ENCODE measurements at places on chromosomes 4 and X. TPM values are rescaled to one million over a fixed set of nuclear protein-coding genes. Genes with fewer than 3 reads are reported as not detected.

TCEAL7 gene
- total RNA-seq: 10.6 TPM

TCEAL5 gene
- total RNA-seq: not detected

P2RY8 gene
- not detected for total RNA-seq

HSFX2 gene
- total RNA-seq: not detected

F8A3 gene
- total RNA-seq: 3.9 TPM

HPF1 gene
- total RNA-seq: 15.3 TPM

CORIN gene
- total RNA-seq: not detected

C4orf51 gene
- total RNA-seq: not detected

CITED1 gene
- total RNA-seq: not detected

LPAR4 gene
- not detected for total RNA-seq

MAGEB1 gene
- not detected for total RNA-seq

CCDC110 gene
- 0.39 TPM for total RNA-seq

FOXR2 gene
- total RNA-seq: not detected

XAGE1A gene
- total RNA-seq: not detected

TLR2 gene
- under 0.01 TPM for total RNA-seq

CDX4 gene
- total RNA-seq: not detected

MAGEA3 gene
- not detected for total RNA-seq

SAT1 gene
- total RNA-seq: 110 TPM

ZIC3 gene
- not detected for total RNA-seq

HTN1 gene
- total RNA-seq: not detected

DGAT2L6 gene
- total RNA-seq: not detected

SHROOM4 gene
- total RNA-seq: 8.2 TPM

CYTL1 gene
- total RNA-seq: not detected

FDCSP gene
- total RNA-seq: not detected

DCAF4L1 gene
- total RNA-seq: 0.11 TPM

TCEAL4 gene
- total RNA-seq: 63.4 TPM

OCIAD2 gene
- total RNA-seq: 68.3 TPM

DCAF16 gene
- 24.7 TPM for total RNA-seq

TMEM271 gene
- not detected for total RNA-seq

PAGE1 gene
- not detected for total RNA-seq

BEND4 gene
- total RNA-seq: not detected

ZFP92 gene
- total RNA-seq: not detected

MAGEB10 gene
- not detected for total RNA-seq

NSDHL gene
- total RNA-seq: 22.8 TPM

RTL9 gene
- total RNA-seq: under 0.01 TPM

SAGE1 gene
- total RNA-seq: not detected

ACSL1 gene
- 245 TPM for total RNA-seq

C4orf50 gene
- total RNA-seq: under 0.01 TPM

MAGEC1 gene
- not detected for total RNA-seq

GC gene
- total RNA-seq: not detected

RAI2 gene
- total RNA-seq: not detected

GLRA2 gene
- total RNA-seq: not detected

BMPR1B gene
- 3.1 TPM for total RNA-seq

AMTN gene
- not detected for total RNA-seq

USP11 gene
- total RNA-seq: 73.0 TPM

CXXC4 gene
- total RNA-seq: 0.39 TPM

MSX1 gene
- 1.1 TPM for total RNA-seq

NSG1 gene
- 102 TPM for total RNA-seq

MPP1 gene
- total RNA-seq: 9.2 TPM

WFS1 gene
- total RNA-seq: 15.7 TPM

P2RY4 gene
- 0.43 TPM for total RNA-seq

VCX2 gene
- not detected for total RNA-seq

IL9R gene
- not detected for total RNA-seq

CNGA1 gene
- 0.11 TPM for total RNA-seq

SNX25 gene
- total RNA-seq: 43.2 TPM

IL3RA gene
- total RNA-seq: not detected

Data from placental epithelial cell (primary cell).